ENCODE measurements at places on chromosomes 2 and 18.

GRCh38 chr2:60880643-60881046, 729 bp upstream of the REL start:
- DNase-seq, result no peak

DNA sequence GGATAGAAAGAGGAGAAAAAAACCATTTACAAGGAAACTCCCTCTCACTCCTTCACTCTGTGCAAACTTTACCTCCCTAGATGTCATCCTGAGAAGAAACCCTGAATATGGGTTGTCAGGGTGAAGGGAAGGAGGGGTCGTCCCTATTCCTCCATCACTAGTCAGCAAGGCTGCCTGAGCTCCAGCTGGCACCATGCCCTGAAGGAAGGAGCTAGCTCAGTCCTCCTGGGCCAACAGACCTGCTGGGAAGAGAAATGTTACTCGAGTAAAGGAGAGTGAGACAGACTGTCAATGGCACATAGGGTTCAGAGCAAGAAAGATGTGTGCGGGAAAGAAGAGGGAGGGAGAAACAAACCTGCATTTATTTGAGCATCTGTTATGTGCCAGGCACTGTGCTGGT, 18.3 kb upstream of the EPAS1 start:
- DNase-seq, result no peak

DNA sequence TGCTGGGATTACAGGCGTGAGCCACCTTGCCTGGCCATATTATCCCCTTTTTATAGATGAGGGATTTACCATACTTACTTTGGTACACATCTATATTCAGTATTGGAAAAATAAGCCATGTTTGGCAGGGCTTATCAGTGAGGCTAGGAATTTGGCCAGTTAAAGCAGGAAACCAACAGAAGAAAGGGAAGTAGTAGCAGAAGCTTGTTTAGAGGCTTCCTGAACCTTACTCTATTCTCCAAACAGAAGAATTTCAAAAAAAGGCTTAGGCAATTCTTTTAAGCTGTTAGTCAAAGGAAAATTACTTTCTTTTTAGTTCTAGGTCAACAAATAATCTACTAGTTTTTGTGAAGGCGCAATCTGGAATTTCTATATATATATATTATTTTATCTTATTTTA, 3.2 kb upstream of the GLS start:
- no peak for DNase-seq

GRCh38 chr2:40159333-40159732, 292.6 kb downstream of the SLC8A1 start:
- no peak for DNase-seq

- no peak for DNase-seq
Measured at GRCh38 chr2:40827392-40827791, 375.5 kb upstream of the SLC8A1 start.

DNA sequence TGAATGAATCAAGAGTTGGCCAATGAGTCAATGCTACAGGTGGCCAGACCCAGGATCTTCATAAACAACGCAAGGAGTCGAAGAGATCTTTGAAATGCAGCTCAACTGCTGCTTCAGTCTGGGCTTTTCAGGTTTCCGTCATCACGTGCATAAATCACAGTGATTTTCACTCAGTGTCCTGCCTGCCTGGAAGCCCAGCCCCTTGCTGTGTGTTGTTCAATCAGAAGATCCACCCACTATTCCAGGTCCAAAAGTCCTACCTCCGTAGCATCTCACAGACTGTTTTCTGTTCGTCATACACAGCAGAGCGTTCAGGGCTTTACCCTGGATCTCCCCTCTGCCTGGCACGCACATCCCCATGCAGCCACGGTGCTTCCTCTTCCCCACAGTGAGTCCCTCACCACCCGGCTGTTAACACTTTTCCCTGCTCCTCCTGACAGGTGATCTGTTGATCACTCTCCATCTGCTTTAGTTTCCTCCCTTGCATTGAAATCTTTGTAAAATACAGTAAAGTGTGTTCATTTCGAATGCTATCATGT, 216.3 kb downstream of the MYT1L start:
- DNase-seq, result peak; percentile 6

DNA sequence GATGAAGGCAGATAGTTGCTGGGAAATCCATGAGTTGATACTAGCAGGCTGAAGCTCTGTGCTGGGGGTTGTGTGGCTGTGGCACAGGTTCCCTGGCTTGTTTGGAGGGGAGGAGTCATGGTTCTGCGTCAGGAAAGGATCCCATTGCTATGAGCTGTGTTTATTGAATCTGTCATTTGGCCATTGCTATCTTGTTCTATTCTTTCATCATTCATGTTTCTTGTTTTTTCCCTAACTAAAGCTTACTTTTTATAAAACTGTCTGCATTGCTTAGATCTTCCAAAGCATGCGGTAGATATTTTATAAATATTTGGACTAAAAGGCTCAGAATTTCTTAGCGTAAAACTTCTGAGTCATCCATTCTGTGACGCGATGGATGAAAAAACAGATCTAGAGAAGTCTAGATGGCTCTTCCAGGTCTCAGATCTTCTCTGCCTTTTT, 335.3 kb downstream of the PTPRM start:
- no peak for DNase-seq

DNA sequence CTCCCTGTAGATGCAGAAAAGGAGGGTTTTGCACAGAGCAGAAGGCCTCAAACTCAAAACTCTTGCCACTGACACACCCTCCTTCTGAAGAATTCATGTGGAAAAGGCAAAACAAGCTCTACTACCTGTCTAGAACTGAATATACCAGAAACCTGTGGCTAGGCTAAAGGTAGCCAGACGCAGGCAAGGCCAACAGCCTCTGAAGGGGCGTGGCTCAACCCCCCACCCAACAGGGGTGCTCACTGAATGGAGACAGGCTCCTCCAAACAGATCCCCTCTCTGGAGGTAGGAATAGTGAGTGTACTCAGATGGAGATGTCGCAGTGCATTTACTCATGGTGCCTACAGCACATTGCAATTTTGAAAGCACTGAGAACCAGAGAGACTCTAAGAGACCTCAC, 3.0 kb upstream of the STK17B start:
- no peak for DNase-seq

DNA sequence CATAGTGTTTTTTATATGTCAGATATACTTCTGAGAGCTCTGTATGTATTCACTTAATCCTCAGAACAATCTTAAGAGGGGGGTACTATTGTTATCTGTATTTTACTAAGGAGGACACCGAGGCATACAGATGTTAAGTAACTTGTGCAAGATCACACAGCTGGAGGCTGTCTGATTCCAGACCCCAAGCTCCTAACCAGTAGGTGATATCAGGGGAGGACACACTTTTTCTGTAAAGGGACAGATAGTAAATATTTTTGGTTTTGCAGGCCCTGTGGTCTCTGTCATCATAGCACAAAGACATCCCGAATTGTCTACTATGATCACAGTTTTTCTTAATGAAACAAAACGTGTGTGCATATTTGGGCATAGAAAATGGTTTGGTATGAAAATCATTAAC, 143.7 kb downstream of the LAMA3 start:
- DNase-seq, result no peak

All from kidney (tissue), 22 donors.